ENCODE measurements at places on chromosomes 6 and 20.

DNA sequence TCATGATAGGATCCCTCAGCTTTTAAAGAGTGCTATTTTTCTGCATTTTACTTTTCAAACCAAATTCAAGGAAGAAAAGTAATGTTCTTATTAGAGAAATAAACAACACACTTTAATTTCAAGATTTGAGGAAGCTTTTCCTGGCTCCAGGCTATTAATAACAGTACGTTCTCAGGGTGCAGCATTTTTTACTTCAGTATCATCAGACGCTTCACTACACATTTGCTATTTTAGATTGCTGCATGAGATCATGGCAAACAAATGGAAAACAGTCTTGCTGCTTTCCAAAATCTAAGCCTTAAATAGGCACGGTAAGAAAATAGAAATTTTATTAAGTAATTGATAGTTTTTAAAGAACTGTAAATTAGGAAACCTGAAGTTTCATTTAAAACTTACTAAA is 253.6 kb upstream of the EXOC2 start:
- DNase-seq = no peak

DNA sequence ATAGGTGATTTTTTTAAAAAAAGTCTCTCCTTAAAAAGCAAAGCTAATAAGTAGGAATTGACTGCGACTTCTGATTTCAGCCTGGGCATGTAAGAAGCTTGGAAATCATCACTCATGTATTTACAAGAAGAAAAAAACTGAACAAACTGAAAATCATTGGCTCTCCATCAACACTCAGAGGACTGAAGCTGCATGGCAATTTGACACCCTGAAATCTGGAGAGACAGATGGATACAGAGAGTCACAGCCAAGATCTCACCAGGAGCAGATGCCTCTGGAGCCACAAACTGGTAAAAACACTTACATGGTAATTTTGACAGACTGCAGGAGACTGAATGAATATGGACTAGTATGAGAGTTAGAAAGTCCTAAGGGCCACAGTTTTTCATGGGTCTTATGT is 191.2 kb upstream of the TCF21 start:
- no peak for DNase-seq

- DNase-seq = no peak
Measured at GRCh38 chr20:44627364-44628010, 24.0 kb downstream of the ADA start.

- no peak for DNase-seq
Measured at GRCh38 chr6:88105741-88106340, 58.2 kb downstream of the SPACA1 start.

DNA sequence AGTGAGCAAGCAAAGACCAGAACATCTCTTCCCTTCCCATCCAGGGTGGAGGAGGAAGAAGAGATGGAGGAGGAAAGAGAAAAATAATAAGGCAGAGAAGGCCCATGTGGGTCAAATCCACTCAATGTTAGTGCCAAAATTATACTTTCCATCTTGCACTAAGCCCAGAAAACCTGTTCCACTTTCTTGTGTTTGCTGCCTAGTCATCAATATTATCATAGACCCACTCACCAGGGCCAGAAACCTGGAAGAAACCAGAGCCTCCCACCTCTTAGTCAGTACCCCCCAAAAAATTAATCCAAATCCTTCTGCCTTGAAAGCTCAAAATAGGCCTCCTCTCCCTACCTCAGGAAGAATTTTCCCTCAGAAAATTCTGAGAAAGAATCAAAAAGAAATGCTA is 171.1 kb downstream of the SOD2 start:
- DNase-seq = no peak

GRCh38 chr6:100553243-100553642 is 88.5 kb upstream of the SIM1 start:
- DNase-seq = no peak

DNA sequence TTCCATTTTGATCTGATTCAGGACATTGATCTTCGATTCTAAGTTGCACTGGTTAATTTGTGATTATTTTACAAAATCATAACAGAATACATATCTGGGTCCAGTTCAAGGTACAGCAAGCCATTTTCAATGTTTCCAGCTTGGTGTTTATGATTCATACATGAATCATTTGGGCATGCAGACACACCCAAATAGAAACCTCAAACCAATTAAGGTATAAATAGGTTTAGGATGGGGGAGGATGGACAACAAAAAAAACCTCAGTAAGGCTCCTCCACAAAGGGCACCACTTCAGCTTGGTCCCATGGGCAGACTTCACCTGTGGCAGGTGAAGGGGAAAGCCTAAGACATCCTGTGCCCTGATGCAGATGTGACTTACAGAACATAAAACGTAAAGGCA is 192.7 kb downstream of the KHDC1L start:
- DNase-seq = no peak

GRCh38 chr6:42933205-42933604 is 3.9 kb downstream of the CNPY3 start:
- DNase-seq = no peak

DNA sequence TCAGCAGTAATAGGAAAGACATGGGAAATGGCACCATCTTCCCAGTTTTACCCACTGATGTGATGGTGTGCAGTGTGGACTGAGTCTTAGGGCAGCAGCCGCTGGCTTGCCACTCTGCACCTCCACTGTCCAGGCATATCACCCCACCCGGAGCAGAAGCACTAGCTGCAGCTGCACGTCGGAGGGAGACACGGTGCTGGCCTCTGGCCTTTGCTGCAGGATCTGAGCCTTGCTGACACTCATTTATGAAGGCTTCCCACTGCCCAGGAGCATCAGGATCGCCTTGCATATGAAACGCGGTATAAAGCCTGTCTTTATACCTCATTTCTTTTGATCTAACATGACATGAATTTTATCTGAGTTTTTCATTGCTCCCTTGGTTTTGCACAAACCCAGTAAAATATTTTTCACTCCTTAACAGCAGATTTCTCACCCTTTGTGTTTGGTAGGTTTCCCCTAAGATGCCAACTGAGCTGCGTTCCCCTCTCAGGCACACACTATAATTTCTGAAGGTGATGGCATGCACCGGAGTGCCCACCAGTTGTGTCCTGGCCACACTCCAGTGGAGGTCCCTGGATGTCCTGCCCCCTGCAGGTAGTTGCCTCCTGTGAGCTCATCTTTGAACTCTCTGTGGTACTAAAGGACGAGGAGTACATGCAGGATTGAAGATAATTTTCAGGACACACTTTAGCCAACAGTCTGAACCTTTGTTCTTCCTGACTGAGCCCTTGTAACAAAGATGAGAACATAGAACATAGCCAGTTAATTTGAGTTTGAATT is 9.0 kb upstream of the EXOC2 start:
- no peak for DNase-seq

GRCh38 chr6:28134015-28134414 is 7.7 kb upstream of the ZKSCAN8 start:
- peak; percentile 46 for DNase-seq

GRCh38 chr20:38369389-38369788 is 23.1 kb downstream of the LBP start:
- DNase-seq = peak; percentile 5

- DNase-seq = peak; percentile 6
Measured at GRCh38 chr6:7697820-7698623, 27.9 kb upstream of the BMP6 start.

DNA sequence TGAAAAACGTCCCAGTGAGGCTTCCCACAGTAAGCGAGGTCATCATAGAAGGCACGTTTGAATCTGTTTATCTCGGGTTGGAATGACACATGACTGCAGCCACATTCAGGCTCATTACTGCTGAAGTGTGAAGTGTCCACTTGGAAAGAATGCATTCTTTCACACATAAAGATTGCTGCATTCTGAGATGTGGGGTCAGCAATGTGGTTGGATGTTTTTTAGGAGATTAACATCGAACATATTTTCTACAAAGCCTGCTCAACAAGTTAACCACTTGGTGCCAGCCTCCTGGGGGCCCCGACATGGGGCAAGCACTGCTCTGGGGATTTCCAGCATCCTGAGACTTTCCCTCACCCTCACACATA is 79.9 kb downstream of the BMP6 start:
- DNase-seq = no peak

GRCh38 chr6:7541175-7542064 is at the start of gene DSP:
Gene DSP, plus strand, starts transcription at chr6:7541671. Its CDS starts 245 bp downstream, at chr6:7541916.
- DNase-seq = no peak

DNA sequence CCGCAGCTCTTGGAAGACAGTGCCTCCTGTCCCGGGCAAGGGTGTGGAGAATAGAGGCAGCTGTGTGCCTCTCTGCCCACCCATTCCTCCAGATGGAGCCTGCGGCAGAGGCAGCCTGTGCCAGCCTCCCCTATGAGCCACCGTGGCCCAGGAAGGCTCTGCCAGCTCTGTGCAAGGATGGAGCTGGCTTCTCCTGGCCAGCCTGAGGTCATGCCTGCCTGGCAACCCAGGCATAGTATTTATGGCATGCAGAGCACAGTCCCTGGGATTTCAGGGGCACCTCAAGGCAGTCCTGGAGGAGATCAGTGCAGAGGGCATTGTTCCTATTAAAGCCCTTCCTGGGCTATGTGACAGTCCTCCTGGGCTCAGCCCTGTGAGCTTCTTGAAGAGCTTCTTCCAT is 1.5 kb downstream of the EPB41L1 start:
- no peak for DNase-seq

DNA sequence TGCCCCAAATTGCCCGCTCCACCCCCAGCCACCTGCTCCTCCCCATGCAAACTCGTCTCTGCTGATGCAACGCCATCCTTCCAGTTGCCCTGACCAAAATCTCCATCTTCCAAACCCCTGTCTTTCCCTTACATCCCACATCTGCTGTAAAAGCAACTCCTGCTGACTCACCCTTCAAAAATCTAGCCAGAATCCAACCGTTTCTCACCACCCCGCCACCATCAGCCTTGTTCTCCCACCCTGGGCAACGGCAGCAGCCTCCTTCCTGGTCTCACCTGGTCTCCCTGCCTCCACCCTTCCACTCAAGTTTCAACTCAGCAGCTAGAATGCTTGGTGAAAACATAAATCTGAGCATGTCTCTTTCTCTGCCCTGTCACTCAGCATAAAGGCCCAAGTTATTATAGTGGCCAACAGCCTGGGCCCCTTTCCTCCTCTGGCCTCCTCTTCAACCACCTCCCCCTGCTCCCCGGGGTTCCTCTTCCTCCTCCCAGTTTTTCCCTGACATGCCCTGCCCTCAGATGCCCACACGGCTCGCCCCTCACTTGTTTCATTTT is 7.2 kb upstream of the SYNJ2 start:
- DNase-seq = no peak

DNA sequence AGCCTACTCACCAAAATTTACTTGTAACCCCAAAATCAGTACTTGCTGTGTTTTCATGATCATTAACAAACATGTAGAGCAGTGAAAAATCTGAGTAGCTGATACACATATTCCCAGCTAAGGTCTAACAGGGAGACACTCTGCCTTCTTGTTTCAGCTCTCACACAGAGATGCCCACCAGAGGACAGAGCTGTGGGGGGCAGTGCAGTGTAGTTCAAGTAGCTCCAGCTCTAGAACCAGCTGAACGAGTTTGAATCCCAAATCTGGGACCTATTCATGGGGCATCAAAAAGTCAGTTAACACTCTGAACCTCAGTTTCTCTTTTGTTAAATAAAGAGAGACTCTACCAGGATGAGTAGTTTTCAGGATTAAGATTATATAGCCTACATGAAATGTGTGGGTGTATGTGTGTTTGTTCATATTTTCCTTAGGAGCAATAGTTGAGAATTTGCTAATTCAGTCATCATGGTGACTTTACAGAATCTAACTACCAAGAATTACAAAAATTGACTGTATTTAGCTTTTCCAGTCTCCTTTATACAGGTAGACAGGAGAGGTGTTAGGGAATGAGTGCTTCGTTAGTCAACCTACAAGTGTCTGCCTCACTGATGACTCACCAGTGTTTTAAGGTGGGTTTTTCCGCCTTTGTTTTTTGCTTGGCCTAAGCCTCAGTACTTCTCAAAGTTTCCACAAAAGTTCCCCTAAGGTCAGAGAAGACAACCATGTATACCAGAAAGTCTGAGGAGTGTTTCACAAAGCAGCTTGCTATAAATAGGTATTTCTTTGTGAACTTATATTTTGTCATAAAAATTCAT is 164.0 kb upstream of the RUNX2 start:
- DNase-seq = no peak

DNA sequence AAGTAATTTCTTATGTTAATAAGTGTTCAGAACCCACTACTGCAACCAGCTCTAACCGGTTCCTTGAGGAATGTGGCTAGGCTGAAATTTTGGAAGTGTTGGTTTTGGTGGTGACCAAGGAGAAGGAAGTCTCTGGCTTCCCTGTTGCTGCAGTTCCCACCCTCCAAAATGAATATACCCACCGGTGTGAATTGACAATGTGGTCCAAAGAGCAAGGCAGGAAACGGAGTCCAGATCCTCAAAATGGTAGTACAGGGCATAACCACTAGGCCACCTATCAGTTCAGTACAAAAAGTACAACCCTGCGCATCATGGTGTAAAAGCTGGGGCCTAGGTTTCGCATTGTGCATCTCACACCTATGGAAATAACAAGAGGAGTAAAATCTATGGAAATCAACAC is 2.8 kb downstream of the ADNP start:
- DNase-seq = peak; percentile 17

DNA sequence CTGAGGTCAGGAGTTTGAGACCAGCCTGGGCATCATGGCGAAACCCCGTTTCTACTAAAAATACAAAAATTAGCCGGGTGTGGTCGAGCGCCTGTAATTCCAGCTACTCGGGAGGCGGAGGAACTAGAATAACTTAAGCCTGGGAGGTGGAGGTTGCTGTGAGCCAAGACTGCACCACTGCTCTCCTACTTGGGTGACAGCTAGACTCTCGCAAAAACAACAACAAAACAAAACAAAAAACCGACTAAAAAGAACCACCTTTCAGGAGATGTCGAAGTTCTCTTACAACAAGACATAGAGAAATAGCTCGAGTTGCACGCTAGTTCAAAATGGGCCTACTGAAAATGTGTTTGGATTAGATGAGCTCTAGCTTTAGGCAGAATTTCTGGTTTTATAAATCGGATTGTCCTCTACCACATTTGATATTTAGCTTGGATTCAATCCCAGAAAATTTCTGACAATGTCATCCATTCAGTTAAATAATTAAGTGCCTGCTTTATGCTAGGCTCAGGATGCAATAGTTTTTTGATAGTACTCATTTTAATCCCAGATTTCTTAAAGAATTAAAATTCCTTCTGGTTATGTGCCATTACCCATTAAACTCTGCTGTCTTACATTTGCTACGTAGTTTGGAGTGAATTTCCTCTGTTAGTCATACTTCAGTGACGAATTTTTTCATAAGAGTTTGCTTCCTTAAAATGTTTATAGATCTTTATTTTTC is 137.5 kb upstream of the SHLD1 start:
- DNase-seq = no peak
